ENCODE measurements at places on chromosomes 12 and 14.

GRCh38 chr12:124165695-124166094 is 129.2 kb upstream of the RFLNA start:
- DNase-seq = no peak

GRCh38 chr12:27296674-27297073 is 36.0 kb upstream of the BMAL2 start:
- DNase-seq = no peak

DNA sequence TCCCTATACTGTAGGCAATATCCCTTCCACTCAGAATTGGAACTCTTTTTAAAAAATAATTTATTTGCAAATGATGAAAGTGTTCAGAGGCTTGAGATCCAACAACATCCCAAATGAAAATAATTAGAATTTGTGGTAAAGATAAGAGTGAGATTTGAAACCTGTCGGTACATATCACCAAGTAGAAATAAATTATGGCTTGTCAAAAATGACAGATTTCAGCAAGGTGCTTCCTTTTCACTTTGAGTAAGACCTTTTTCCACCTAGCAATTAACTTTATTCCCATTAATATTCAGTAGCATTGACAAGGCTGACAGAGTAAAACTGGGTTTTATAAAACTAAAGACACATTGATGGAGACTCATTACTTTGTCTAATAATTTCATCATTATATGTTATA is 107.7 kb upstream of the PRKD1 start:
- DNase-seq = no peak

DNA sequence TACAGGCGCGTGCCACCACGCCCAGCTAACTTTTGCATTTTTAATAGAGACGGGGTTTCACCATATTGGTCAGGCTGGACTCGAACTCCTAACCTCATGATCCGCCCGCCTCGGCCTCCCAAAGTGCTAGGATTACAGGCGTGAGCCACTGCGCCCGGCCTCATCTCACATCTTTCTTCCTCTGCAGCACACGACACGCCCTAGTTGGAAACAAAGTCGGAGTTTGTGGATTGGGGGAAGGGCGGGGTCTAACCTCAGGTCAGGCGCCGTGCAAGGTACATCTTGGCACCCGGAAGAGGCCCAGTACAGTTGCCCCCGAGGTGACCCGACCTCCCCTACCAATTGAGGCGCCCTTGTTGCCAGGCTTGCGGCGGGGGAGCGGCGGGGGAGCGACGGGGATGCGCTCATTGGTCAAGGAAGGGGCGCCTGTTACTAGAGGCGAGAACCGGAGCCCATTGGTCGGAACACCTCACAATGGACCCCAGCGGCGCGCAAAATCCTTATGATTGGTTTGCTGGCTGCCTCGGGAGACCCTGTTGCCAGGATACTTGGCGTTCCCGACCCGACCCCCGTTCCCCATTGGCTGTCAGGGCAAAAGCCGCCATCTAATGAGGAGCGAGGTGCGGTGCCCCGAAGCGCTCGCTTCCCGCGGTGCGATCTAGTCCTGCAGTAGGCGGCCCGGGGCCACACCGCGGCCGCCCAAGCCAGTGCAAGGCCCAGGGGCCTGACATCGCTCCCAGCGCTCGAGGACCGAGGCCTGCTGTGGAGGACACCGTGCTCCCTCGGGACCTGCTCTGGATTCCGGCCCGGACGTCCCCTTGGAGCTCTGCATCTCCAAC is at the start of gene REC8:
REC8 (plus strand) TSS at position 659 of the 839 bp plus-strand sequence. CDS start 473 bp downstream, outside the sequence.
- peak; percentile 56 for DNase-seq

DNA sequence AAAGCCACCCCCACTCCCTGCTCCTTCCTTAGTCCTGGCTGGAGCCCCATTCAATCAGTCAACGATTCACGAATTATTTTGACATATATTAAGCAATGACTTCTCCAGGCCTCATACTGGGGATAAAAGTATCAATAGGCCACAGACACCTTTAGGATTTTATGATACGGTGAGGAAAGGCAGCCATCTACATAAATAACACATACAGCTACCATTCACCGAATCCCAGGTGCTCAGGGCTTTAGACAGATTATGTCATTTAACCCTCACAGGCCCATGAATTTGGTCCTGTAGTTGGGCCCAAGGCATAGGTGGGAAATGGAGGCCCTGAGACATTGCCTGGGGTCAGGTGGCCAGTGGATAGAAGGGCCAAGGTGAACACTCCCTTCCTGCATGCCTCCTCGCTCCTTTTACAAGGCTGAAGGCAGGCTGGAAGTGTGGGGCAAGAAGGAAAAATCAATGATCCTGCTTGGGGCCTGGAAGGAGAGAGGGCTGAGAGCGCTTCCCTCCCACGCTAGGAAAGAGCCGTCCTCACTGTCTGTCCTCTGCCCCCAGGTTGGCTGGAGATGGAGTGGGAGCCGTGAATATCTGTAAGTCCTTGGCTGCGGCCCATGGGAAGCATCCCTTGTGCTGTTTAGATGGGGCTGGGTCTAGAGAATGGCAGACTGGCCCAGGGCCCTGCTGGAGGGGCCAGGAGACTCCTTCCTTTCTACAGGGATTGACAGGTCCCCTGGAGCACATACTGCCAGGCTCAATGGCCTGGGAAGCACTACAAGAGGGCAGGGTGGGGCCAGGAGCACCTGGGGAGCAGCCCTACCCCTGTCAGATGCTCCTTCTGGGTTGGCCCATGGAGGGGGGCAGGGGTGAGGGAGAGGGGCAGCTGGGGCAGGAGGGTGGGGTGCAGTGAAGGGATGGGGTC is 14.8 kb downstream of the KRT7 start:
- DNase-seq = no peak

DNA sequence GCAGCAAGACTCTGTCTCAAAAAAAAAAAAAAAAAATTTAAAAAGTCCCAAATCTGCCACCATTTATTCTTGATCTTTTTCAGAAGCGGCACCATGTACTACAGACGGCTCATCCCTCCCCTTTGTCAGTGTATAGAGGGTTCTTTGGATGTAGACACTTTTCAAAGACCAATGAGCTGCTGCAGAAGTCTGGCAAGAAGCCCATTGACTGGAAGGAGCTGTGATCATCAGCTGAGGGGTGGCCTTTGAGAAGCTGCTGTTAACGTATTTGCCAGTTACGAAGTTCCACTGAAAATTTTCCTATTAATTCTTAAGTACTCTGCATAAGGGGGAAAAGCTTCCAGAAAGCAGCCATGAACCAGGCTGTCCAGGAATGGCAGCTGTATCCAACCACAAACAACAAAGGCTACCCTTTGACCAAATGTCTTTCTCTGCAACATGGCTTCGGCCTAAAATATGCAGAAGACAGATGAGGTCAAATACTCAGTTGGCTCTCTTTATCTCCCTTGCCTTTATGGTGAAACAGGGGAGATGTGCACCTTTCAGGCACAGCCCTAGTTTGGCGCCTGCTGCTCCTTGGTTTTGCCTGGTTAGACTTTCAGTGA is 6.5 kb upstream of the ACACB start:
- DNase-seq = no peak

GRCh38 chr12:109606320-109607028 is 32.9 kb downstream of the MVK start:
- DNase-seq = no peak

DNA sequence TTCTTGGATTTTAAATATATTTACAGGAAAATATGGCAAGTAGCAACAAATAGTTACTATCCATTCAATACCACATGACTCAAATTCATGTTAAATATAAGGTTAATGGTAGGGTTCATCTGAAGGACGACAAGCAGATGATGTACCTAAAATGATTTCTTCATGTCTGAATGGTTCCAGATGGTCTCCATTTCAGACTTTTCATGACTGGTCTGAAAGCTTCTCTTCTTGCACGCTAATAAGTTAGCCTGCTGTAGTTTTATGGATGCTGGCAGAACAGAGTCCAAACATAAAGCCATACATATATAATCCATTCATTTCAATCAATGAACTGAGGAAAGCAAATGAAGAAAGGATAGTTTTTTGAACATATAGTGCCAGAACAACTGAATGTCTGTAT is 257.0 kb upstream of the MGAT4C start:
- no peak for DNase-seq

- DNase-seq = no peak
Measured at GRCh38 chr12:116651089-116651488, 86.8 kb downstream of the SPRING1 start.

DNA sequence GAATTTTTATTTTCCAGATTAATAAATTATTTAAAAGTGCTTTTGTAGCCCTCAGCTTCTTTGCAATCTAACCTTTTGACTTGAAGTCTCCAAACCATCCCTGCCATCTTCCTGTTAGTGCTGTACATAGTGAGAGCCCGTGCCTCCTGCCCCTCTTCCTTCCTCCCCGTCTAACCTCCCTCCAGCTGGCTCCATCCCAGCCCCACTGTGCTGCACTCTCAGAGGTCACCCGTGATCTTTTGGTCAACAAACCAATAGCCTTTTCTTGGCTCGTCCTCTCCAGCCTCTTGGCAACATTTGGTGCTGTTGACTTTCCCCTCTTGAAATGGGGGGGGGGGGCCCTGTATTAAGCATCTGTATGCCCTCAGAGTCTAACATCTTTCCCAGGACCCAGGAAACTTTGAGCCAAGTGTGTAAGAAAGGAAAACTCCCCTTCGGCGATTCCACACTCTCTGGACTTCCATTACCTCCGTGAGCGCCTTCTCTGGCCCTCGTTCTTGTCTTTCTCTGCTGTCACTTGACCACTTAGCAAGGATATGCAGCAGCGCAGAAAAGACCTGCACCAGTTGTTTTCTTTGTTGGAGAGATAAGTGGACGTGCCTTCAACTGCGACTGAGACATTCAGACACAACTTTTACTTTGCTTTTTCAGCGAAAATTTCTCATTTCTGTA is 44.1 kb downstream of the FBXW8 start:
- no peak for DNase-seq

DNA sequence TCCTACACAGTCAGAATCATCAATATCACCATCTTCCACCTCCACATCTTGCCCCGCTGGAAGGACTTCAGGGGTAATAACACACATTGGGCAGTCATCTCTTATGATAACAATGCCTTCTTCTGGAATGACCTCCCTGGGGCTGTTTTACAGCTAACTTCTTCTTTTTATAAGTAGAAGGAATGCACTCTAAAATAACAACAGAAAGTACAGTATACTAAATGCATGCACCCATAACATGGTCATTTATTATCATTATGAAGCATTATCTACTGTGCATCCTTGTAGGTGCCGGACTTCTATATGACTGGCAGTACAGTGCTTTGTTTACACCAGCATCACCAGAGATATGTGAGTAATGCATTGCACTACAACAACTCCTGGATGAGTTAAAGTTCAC is 19.0 kb upstream of the NUAK1 start:
- no peak for DNase-seq

DNA sequence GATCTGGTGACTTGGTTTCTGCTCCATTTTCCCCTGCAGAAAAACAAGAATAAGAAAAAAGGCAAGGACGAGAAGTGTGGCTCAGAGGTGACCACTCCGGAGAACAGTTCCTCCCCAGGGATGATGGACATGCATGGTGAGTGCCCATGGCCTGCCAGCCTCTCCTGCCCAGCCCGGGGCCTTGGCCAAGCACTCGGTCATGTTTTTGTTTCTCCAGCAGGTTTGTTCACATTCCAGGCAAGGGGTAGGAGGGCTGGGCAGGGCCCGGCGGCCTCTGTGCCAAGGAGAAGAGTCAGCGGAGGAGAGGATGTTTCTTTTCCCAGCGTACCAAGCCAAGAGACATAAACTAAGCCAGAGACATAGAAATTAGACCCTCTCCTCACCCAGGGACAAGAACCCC is 13.6 kb downstream of the BCL7A start:
- no peak for DNase-seq

GRCh38 chr12:54424224-54424623 is 5.2 kb upstream of the ITGA5 start:
- DNase-seq = no peak

DNA sequence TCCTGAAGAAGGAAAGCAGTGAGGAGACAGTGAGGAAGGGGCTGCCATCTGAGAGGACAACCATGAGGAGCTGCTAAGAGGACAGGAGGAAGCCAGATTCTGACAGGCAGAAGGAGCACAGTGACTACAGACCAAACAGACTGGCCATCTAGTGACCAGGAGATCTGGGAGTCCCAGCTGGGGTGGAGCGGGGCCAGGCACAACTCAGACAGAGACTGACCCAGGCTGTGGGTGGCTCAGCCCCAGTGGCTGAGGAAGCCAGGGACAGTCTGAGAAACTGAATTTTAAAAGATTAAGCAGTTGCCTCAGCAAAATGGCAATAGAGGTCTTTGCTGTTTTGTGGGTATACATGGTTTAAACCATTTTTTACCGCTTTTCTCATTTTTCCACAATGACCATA is 28.9 kb downstream of the LRRC74A start:
- no peak for DNase-seq

DNA sequence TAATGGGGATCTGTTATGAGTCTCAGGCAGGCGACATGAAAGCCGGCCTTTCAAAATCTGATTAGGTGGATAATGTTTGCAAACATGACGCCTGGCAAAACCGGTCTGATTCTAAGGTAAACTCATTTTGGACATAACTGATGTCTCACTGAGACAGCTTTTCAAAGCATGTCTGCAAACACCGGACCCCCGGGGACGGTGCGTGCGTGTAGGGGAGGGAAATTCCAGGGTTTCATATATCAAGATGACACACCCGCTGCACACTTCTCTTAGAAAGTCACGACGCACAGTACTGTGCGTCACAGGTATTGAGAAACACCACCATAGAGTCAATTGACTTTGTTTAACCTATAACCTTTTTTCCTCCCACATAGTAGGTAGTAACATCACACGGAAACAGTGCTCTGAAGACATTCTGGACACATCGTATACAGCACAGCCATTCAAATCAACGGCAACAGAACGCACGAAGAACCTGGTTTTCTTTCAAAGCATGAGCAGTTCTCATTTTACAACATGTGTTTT is 43.9 kb upstream of the TESC start:
- DNase-seq = no peak

DNA sequence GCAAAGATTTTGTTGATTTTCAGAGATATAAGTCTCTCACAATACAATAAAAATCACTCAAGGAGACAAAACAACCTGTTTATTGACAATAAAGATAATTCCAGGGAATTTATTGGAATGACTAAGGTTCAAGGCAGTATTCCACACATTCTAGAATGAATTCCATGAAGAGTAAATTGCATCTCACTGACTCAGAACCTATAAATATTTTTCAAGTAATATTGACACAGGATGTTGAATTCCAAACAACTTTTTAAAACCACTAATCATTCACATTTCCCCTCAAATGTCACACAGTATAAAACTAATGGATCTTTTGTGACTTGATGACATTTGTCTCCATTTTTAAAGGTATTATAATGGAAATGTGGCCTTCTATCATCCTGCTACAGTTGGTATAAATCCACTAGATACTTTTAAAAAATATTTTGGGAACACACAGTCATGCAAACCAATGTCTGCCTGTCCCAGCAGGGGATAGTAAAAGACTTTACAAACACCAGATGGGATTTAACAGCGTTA is 42.1 kb upstream of the LGR5 start:
- no peak for DNase-seq

- no peak for DNase-seq
Measured at GRCh38 chr12:109578330-109578927, 4.8 kb downstream of the MVK start.

All from activated CD8-positive, alpha-beta memory T cell treated with anti-CD3 and anti-CD28 coated beads for 1 hour (primary cell).